Progenitor cell of endocrine pancreas (in vitro differentiated cells): ENCODE measurements at places on chromosomes 6 and 20.

GRCh38 chr20:4242376-4242775, 227.0 kb upstream of the RNF24 start:
- no peak for DNase-seq
- peaks cover 84% of the 10 kb centered on the region for H3K27me3 ChIP-seq
- no peaks in the 10 kb centered on the region for H3K36me3 ChIP-seq
- H3K4me1 ChIP-seq: peaks cover 2% of the 10 kb centered on the region
- no peak overlapping the region for H3K4me3 ChIP-seq

GRCh38 chr6:131694832-131695426, 6.3 kb downstream of the OR2A4 start:
- H3K4me1 ChIP-seq: no peaks in the 10 kb centered on the region
- H3K27ac ChIP-seq: no peak overlapping the region
- no peak overlapping the region for H3K4me3 ChIP-seq
- DNase-seq: peak; percentile 49
- no peaks in the 10 kb centered on the region for H3K36me3 ChIP-seq
- H3K27me3 ChIP-seq: no peaks in the 10 kb centered on the region

DNA sequence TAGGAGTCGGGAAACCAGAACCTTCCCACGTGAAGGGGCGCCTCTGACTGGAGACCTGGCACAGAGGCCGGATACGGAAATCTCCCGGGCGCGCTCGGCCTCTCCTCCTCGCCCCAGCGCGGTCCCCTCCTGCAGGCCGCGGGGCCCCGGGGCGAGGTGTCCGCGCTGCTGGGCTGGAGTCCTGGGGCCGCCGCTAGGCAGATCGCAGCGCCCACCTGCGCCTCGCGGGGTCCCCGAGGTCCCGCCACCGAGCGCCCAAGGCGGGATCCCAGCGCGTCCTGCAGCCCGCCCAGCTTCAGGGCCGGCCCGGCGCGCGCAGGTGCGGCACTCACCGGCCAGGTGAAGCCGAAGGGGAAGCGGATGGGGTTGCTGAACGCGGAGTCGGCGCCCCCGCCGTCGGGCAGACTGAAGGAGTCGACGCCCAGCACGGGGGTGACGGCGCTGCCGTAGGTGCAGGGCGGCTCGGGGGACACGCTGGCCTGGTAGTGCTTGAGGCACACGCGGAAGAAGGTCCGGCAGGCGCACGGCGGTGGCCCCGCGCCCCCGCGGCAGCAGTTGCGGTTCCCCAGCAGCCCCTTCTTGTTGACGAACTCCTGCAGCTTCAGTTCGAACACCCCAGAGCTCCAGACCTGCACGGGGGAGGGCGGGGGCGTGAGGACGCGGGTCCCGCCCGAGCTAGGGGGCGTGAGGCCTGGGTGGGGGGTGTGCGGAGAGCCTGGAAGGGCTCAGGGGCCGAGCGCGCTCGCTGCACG, 1.5 kb downstream of the DLL1 start:
- H3K4me3 ChIP-seq: peak overlapping the region; percentile 83
- peak overlapping the region; percentile 36 for H3K27ac ChIP-seq
- peaks cover 49% of the 10 kb centered on the region for H3K4me1 ChIP-seq

DNA sequence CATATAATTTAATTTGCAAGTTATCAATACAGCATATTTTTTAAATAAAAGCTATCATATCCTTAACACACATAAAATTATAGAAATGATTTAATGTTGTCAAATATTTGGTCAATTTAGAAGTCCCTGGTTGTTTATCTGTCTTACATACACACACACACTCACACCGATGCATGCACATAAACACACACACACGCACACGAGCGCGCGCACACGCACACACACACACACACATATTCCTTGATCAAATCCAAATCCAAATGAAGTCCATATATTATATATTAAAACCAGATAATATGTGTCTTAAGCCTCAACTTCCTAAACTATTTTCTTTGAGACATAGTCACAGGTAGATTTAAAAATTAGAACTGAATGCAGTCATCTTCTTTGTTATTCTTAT, 120.3 kb downstream of the CLVS2 start:
- H3K27me3 ChIP-seq: no peaks in the 10 kb centered on the region
- no peak overlapping the region for H3K4me3 ChIP-seq
- H3K27ac ChIP-seq: no peak overlapping the region
- DNase-seq: no peak
- no peaks in the 10 kb centered on the region for H3K4me1 ChIP-seq

DNA sequence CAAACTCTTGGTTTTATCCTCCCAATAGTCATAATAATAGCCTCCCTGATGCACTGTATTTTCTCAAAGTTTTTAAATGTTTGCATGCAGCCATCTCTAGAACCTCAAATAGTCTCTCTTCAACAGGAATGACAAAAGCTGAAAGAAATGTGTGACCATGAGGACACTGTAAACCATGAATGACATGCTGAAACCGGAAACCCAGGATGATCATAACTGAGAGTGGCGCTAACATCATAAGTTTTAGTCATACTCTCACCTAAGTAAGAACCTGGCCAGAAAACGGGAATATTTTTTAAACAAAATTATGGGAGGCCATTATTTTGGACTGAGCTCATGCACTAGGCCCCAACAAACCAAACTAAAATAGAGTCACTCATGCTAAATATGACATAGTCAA, 278.4 kb upstream of the STXBP5 start:
- no peak overlapping the region for H3K27ac ChIP-seq
- H3K36me3 ChIP-seq: no peaks in the 10 kb centered on the region
- no peak overlapping the region for H3K4me3 ChIP-seq

DNA sequence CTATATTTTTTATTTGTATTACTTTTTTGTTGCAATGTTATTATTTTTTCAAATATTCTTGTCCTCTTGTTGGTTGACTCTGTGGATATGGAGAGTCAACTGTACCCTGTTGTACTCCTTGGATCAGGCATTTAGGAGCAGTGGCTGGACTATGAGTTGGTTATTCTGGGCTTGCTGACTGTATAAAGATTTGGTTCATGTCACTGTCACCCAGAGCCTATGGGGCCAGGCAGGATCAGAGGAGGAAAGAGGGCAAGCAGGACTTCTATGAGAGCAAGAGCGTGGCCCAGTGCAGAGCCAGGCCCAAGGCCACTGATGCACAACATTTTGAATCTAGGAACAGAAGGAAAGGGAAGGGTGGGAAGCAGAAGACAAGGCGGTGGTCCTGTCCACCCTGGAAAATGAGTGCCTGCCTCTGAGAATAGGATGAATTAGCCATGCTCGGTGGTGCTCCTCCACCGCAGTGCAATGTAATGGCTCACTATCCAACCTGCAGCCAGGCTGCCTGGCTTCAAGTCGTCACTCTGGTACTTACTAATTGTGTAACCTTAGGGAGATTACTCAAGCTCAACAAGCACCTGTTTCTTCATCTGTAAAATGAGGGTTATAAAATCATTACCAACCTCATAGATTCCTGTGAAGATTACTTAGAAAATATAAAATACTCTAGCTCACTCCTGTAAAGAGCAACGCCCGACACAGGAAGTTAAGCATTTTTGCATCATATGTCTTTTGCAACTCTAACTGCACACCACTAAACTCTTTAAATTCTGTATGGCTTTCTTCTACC, 192.1 kb downstream of the KCNQ5 start:
- no peak overlapping the region for H3K27ac ChIP-seq
- H3K36me3 ChIP-seq: no peaks in the 10 kb centered on the region
- no peak for DNase-seq
- no peaks in the 10 kb centered on the region for H3K4me1 ChIP-seq
- no peak overlapping the region for H3K4me3 ChIP-seq
- H3K27me3 ChIP-seq: no peaks in the 10 kb centered on the region

GRCh38 chr20:62702895-62703852, 5.5 kb upstream of the NTSR1 start:
- H3K27ac ChIP-seq: no peak overlapping the region
- H3K27me3 ChIP-seq: peaks cover 53% of the 10 kb centered on the region
- H3K36me3 ChIP-seq: no peaks in the 10 kb centered on the region
- no peak for DNase-seq
- no peaks in the 10 kb centered on the region for H3K4me1 ChIP-seq

GRCh38 chr6:116468293-116468692, 7.1 kb downstream of the CALHM6 start:
- DNase-seq: no peak
- H3K4me1 ChIP-seq: peaks cover 8% of the 10 kb centered on the region
- H3K27ac ChIP-seq: no peak overlapping the region
- no peak overlapping the region for H3K4me3 ChIP-seq
- peaks cover 24% of the 10 kb centered on the region for H3K27me3 ChIP-seq

DNA sequence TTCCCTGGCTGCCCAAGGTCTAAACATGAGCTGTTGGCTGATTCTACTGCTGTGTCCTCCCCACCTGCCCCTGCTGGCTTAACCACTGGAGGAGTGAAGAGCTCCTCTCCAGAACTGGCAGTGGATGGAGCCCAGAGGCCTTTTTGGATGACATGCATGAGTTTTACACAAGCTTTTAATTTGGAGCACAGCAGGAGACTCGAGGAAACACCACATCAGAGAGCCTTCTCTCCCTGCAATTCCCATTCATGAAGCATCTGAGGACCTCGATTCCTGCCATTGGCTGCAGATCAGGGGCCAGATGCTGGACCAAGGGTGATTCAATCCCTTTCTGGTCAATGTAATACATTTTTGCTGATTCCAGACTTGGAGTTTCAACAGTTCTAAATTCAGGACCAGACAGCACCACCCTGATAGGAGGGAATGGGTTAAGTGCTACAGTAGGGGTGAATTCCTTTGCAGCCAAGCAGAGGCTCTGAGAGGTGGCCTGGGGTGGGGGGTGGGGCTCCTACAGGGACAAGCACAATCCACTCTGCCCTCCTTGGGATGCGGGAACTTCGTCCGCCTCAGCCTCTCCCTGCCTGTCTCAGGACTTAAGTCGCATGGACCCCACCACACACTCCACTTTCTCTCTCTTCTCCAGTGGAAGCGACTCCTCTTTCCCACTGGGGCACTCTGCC, 599 bp upstream of the PSORS1C1 start:
- H3K36me3 ChIP-seq: no peaks in the 10 kb centered on the region
- no peak for DNase-seq
- H3K4me1 ChIP-seq: peaks cover 1% of the 10 kb centered on the region
- peaks cover 35% of the 10 kb centered on the region for H3K27me3 ChIP-seq

DNA sequence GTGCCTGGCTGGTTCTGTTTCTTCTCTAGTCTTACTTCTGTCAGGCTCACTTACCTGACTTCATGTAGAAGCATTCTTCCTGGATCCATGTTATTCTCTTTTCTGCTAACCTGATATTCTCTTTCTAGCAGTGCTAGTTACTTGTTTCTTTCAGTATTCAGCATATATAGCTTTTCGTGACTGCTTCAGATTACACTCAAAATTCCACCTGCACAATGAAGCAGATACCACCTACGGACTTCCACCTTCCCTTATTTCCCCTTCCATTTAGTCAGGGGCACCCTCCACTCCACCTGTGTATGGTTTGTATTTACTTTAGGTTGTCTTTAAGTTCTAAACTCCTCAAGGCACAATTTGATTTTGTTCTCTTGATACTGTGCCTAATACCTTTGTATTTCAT, 36.8 kb downstream of the ZFAND3 start:
- peaks cover 17% of the 10 kb centered on the region for H3K4me1 ChIP-seq
- no peaks in the 10 kb centered on the region for H3K27me3 ChIP-seq
- no peak overlapping the region for H3K4me3 ChIP-seq

DNA sequence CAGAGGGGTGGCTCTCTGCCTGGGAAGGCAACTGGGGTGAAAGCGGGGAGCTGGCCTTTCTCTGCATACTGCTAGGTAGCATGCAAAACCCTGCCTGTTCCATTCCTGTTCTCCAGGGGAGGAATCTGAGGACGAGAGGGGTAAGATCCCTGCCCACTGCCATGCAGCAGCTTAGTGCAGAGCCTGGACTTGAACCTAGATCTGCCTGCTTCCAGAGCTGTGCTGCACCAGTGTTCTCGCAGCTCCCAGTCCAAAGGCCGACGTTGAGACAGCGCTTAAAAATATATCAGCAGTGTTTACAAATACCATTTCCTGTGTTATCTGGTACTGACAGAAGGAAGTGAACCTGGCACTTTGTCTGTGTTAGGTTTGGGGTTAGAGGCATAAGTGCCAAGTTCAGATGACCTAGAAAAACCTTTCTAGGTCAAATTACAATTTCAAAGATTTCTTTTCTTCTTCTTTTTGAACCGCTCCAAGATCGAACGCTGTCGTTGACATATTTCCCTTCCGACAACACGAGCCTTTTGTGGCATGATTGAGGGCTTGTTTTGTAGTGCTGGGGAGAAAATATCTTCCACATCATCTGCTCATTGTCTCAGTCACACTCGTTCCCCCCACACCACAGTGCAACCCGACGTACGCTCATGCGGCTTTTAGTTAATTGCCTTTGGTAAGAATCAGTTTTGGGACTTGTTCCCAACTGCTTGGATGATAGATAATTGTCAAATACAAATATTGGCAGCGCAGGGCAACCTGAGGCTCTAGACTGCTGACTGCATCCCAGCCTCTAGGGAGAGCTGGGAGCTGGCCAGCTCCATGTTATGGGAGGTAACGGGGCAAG, 44.6 kb downstream of the TOX2 start:
- H3K36me3 ChIP-seq: peaks cover 2% of the 10 kb centered on the region
- H3K27ac ChIP-seq: no peak overlapping the region
- H3K4me1 ChIP-seq: peaks cover 11% of the 10 kb centered on the region

GRCh38 chr20:10428008-10428407, 6.0 kb downstream of the MKKS start:
- H3K27me3 ChIP-seq: no peaks in the 10 kb centered on the region
- peaks cover 20% of the 10 kb centered on the region for H3K4me1 ChIP-seq
- H3K27ac ChIP-seq: no peak overlapping the region
- no peak for DNase-seq

- no peak for DNase-seq
- H3K4me3 ChIP-seq: no peak overlapping the region
- H3K36me3 ChIP-seq: no peaks in the 10 kb centered on the region
- no peak overlapping the region for H3K27ac ChIP-seq
Observed at GRCh38 chr20:39909447-39909846, 779.6 kb downstream of the MAFB start.

- no peaks in the 10 kb centered on the region for H3K36me3 ChIP-seq
- H3K4me3 ChIP-seq: no peak overlapping the region
- no peaks in the 10 kb centered on the region for H3K27me3 ChIP-seq
- H3K27ac ChIP-seq: no peak overlapping the region
Observed at GRCh38 chr6:23647045-23647444, 479.0 kb upstream of the NRSN1 start.

GRCh38 chr20:38537176-38537575, 43.8 kb upstream of the ADIG start:
- no peak overlapping the region for H3K27ac ChIP-seq
- no peak overlapping the region for H3K4me3 ChIP-seq
- no peak for DNase-seq

- H3K4me1 ChIP-seq: peaks cover 15% of the 10 kb centered on the region
- DNase-seq: no peak
- H3K36me3 ChIP-seq: no peaks in the 10 kb centered on the region
- H3K27ac ChIP-seq: peak overlapping the region; percentile 80
- peaks cover under 1% of the 10 kb centered on the region for H3K27me3 ChIP-seq
Observed at GRCh38 chr20:47857569-47858464, 72.5 kb upstream of the SULF2 start.

DNA sequence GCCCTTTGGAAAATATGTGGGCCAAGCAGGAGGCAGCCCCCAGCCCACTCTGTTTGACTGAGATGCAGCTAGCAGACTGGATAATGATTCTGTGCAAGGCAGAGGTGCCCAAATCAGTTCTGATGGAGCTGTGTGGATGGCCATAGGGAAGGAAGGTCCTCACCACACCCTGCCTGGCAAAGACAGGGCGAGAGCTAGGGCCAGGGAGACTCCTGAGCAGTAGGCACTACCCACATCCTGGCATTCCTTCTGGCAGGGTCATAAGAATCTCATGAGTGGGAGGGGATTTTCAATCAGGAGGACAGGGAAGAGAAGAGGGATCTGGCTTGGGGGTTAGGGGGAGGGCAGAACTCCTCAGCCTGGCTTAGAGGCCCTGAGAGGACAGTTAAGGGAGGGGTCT, 18.6 kb upstream of the TREM2 start:
- H3K27me3 ChIP-seq: peaks cover 14% of the 10 kb centered on the region
- no peaks in the 10 kb centered on the region for H3K36me3 ChIP-seq
- no peak overlapping the region for H3K27ac ChIP-seq
- no peak for DNase-seq
- no peaks in the 10 kb centered on the region for H3K4me1 ChIP-seq
